ENCODE measurements at places on chromosomes 12 and 14.

- DNase-seq, result peak; percentile 65
These were observed at the start of gene SYT1 for GRCh38 chr12:78864403-78864869. TSS of gene SYT1 (plus strand) at chr12:78864774.

DNA sequence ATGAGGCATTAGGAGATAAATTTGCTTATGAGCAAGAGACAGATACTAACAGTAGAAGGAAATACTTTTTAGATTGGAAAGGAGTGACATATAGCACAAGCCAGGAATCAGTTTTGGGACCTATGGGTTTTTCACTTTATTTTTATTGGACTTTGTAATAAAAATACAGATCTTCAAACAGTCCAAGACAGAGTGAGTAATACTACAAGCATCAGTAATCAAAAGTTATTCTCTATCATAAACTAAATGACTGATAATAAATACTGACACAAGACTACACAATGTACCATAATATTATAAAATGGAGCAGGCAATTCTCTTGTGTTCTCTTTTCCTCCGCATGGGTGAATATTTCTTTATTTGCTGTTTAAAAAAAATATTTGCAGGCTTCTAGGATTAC, 85.8 kb downstream of the DERA start:
- no peak for DNase-seq

- DNase-seq, result no peak
These were observed 204.7 kb downstream of the BCAT1 start for GRCh38 chr12:24743941-24744793.

GRCh38 chr12:12088147-12088546, 17.4 kb downstream of the BCL2L14 start:
- DNase-seq, result no peak

DNA sequence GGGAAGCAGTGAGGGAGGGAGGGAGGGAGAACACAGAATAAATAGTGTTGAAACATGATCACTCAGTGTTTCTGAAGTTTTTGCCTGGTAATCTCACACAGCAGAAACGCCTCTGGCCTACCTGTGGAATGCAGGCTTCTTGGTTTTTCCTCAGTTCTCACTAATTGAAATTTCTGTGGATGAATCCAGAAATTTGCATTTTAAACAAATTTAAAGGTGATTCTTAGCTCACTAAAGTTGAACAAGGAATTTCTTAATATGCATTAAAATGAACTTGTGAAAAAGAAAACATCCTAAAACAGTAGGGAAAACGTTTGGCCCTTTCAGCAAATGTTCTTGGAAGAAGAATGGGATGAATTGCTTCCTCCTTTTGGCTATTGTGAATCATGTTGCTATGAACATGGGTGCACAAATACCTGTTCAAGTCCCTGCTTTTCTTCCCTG, 1.4 kb downstream of the RNASE9 start:
- DNase-seq, result no peak

DNA sequence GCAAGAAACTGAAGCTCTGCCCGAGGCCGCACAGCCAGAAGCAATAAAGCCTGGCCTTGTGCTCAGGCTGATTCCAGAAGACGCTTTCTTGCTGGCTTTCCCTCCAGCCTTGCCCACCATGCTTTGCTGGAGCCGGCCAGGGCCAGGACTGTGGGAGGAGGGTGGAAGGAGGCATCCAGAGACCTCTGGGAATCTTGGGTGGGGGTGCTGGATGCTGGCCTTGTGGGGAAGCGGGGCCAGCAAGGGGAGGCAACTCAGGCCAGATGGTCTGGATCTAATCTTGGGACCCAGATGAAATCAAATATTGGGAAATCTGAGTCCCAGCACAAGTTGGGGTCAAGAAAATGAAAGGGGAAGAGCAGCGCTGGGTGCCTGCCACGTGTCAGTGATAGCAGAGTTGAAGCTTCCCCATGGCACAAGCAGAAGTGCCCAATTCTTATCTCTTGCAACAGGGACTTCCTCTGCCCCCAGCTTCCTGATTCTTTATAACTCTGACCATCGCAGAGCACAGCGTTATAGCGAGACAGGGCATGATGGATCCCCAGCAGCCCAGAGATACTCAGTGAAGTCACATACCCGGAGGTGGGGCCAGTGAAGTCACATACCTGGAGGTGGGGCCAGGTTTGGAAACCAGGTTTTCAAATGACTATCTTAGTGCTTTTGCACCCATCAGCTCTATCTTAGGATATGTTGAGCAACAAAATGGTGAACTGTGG, 6.4 kb upstream of the RABGGTA start:
- no peak for DNase-seq

- peak; percentile 78 for DNase-seq
These were observed 20.9 kb upstream of the BLTP3B start for GRCh38 chr12:100163416-100164152.

DNA sequence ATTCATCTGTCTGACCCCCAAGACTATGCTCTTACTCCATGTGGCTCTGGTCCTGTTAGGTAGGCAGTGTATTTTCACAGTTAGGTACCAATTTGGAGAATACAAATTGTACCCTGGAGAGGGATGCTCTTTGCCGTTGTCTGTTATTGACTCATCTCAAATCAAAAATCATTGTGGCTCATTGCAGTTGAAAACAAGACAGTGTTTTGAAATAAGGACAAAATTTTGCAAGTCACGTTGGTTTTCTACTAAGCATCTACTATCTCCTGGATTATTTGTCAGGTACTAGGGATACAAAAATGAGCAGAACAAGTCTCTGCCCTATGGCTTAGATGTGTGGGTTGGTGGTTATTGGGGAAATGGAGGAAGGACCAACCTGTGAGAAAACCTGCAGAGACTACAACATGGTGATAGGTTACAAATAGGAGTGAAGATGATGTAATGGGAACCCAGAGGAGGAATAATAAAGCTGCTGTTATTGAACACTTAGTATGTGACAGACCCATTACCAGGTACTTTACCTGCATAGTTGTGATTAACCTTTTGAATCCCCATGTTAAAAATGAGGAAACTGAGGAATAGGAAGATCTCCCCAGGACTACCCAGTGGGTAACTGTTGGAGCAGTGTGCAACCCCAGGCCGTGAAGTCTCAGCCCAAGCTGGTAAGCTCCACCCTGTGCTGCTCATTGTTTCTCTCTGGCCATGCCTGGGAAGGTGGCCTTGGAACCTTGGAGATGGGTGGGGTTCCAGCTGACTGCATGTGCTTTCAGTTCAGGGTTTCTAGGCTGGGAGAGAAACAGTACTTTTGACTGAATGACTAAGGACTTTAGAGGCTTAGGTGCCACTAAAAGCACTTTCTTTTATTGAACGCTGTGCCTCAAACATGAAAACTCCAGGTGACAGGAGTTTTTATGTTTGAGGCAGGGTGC, 72.9 kb upstream of the SRSF5 start:
- no peak for DNase-seq

DNA sequence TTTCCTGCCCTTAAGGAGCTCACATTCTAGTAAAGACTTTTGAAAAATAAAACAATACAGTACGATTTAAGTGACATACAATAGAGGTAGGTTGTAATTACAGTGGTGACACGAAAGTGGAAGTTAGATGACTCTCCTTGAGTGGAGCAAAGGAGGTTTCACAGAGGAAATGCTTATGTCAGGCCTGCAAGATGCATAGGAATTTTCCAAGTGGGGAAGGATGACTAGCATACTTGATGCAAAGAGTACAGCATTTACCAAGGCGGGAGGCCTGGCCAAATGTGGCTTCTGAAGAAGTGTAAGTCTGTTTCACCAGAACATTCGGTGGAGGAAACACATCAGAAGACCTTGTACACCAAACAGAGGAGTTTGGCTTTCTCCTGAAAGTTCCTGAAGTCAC, 55.2 kb downstream of the ERO1A start:
- DNase-seq, result no peak

- DNase-seq, result no peak
These were observed 364.9 kb downstream of the NRXN3 start for GRCh38 chr14:78535041-78535440.

- DNase-seq, result no peak
These were observed 206.3 kb downstream of the ACSS3 start for GRCh38 chr12:81284137-81284536.

GRCh38 chr14:58072288-58073071, 79.5 kb downstream of the ARMH4 start:
- no peak for DNase-seq

- DNase-seq, result no peak
These were observed 6.7 kb downstream of the PSEN1 start for GRCh38 chr14:73143003-73143402.

GRCh38 chr12:52139579-52140062, 52.2 kb downstream of the KRT80 start:
- no peak for DNase-seq

GRCh38 chr14:58298477-58299400, at the start of gene ARID4A:
TSS of gene ARID4A (plus strand) at chr14:58298555. CDS start at chr14:58299855, 1,300 bp downstream.
- peak; percentile 90 for DNase-seq

- no peak for DNase-seq
These were observed 237.0 kb downstream of the KIF21A start for GRCh38 chr12:39205969-39206368.

GRCh38 chr14:73752297-73752992, 38.3 kb upstream of the PNMA1 start:
- no peak for DNase-seq

GRCh38 chr14:70882776-70883492, 24.3 kb upstream of the PCNX1 start:
- DNase-seq, result no peak

DNA sequence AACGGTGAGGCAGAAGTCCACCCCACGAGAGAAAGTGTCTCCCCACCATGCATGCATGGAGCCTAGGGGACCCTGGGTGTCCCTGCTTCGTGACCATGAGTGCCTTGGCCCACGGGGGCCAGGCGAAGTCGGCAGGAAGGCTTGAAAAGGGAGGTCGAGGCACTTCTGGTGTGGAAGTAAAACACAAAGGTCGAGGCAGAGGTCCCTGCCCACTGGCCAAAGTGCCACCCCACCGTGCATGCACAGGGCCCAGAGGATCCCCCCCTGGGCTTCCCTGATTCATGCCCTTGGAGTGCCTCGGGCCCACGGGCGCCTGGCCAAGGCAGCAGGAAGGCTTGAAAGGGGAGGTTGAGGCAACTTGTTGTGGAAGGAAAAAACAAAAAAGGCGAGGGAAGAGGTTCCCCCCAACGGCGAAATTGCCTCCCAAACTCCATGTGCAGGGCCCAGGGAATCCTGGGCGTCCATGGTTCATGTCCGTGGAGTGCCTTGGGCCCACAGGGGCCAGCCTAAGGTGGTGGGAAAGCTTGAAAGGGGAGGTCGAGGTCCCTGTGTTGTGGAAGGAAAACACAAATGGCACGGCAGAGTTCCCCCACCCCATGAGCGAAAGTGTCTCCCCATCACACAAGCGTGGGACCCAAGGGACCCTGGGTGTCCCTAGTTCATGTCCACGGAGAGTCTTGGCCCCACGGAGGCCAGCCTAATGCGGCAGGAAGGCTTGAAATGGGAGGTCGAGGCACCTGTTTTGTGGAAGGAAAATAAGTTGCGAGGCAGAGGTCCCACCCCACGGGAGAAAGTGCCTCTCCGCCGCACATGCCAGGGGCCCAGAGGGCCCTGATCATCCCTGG, 372.1 kb downstream of the ALG10 start:
- peak; percentile 36 for DNase-seq

DNA sequence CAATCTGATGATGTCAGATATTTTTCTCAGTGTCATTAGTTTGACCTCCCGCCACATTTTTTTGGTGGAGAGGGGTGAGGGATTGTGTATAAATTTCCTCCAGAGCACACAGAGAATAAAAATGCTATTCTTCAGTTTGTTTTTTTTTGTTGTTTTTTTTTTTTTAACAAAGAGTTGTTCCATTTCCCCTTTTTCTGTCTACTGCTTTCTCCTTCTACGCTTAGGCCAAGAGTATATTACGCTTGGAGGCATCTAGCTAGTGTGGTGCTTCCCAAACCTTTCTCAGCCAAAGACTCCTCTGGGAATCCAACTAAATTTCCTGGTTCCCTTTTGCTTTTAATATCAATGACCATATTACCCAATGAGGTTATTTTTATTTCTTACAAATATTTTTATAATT, 465.6 kb downstream of the ZFP36L1 start:
- no peak for DNase-seq

DNA sequence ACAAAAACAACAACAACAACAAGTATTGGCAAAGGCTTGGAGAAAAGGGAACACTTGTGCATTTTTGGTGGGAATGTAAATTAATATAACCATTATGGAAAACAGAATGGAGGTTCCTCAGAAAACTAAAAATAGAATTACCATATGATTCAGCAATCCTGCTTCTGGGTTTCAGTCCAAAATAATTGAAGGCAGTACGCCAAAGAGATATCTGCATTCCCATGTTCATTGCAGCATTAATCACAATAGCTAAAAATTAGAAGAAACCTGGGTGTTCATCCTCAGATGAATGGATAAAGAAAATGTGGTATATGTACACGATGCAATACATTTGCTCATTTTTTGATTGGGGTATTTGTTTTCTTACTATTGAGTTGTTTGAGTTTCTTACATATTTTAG, 813.0 kb downstream of the NRXN3 start:
- no peak for DNase-seq

GRCh38 chr12:43098766-43099550, 453.0 kb downstream of the ADAMTS20 start:
- DNase-seq, result no peak

DNA sequence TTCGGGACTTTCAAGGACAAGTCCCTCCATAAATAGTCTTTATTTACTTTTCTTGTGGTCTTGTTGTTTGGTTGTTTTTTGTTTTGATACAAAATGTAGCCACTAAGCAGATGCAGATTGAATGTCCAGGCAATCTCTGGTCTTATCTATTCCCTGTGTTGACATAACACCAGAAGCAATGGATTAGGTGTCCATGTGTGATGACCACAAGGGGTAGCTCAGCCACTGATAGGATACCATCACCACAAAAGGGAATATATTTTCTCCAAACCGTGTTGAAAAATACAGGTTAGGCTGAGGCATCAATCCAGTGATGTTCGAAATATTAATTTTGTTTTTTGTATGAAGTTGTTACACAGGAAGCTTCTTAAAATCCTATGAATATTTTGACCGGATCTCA, 196.3 kb downstream of the EPS8 start:
- DNase-seq, result no peak

DNA sequence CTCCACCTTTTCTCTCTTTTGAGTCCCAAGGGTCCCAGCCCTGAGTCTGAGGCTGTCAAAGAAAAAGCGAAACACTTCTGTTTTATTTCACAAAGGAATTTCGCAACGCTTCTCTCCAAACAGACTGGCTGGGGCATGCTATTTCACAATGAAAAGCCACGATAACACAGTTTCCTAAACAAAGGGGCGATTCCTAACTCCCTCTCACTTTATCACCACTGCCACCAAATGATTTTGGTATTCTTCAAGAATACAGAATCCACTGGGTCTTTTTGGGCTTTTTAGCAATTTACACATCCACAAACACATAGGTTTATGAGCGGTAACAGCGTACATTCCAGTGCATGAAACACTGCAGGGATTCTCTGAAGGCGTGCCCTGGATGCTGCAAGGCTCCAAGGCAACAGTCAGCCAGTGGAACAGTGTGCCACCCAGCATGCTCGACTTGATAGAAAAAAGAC, 161.2 kb downstream of the DAD1 start:
- no peak for DNase-seq

DNA sequence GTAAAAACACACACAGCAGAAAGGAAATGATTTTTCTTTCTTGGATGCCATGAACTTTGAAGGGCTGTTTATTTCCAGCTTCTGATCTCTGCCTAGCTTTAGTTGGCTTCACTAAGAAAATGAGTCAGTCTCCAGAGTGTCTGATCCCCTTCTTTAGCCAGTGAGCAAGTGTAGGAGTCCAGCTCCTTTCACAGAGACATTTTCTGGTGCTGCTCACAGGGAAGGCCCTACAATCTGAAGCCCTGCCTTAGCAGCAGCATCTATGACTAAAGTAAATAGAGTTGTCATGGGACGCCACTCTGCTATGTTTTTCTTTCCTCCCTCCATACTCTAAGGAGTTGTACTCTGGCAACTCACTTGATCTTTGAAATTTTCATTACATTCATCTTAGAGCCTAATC, 103.5 kb downstream of the RPAP3 start:
- DNase-seq, result no peak
